ENCODE measurements at places on chromosomes 3 and 15. TPM values are rescaled to one million over a fixed set of nuclear protein-coding genes. Genes with fewer than 3 reads are reported as not detected.

DNA sequence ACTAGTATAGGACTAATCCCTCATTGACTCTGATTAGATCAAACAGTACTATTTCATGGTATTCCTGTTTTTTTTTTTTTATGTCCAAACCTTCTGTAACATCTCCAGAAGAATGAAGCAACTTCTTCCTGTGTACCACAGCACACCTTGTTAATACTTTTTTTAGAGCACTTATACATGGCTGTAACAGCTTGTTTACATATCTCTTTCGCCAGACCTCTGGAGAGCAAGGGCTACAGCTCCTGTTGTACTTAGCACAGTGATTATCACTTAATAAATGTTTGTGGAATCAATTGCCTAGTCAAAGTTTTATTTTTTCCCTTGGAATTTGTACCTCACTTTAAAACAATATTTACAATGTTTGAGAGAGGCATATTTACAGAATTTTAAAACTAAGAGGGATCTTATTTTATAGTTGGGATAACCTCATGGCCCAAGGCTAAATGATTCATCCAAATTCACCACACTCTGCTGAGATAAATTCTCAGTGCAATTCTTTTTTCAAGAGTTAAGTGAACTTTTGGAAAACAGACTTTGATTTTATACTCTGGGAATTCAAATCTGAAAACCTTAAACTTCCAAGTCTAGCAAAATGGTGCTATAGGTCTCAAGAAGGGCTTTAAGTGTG lies 9.2 kb upstream of the GATM start:
- no peak for DNase-seq

- no peak for DNase-seq
Observed at GRCh38 chr15:26460165-26460564, 312.7 kb downstream of the GABRB3 start.

DNA sequence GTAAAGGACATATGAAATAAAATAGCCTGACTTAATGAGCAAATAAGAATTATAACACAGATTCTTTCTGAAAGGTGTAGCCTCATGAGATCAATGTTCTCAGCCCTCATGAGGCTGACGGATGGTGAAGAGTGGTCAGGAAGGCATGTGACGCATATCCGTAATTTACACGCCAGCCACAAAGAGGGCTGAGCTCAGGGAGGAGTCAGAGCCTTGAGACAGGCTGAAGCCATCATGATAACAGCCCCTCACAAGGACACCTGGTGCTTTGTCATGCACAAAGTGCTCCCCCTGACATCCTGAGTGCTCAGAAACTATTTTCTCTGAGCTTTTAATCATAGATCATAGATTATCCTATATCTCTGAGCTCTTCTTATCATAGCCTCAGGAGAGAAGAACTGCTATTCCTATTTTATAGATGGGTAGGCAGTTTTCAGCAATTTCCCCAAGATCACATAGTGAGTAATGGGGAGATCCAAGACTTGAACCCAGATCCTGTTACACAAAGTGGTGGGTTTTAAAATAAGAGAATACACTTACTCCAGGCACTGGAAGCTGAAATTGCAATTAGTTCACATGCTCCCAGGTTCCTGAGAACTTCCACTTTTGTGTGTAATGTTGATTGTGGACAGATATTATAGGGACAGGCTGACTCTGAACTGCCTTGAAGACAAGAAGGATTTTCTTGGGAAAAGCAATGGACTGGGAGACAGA lies 267.1 kb downstream of the RPLP1 start:
- no peak for DNase-seq

DNA sequence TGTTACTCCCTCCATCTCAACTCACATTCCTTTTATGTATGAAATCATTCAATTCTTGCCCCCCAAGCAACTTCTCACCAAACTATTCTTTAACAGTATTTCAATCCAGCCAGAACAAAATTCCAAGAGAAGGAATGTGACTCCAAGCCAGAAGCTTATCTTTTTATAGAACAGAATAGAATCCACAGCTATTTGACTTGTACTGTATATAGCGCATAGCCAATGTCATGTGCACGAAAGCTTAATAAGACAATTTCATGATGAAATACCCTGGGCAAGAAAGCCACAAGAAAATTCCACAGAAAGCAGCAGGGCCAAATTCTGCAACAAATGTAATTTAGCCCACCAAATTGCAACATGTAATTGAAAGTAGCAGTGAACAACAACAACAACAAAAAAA lies 127.6 kb upstream of the UBE2E2 start:
- no peak for DNase-seq

DNA sequence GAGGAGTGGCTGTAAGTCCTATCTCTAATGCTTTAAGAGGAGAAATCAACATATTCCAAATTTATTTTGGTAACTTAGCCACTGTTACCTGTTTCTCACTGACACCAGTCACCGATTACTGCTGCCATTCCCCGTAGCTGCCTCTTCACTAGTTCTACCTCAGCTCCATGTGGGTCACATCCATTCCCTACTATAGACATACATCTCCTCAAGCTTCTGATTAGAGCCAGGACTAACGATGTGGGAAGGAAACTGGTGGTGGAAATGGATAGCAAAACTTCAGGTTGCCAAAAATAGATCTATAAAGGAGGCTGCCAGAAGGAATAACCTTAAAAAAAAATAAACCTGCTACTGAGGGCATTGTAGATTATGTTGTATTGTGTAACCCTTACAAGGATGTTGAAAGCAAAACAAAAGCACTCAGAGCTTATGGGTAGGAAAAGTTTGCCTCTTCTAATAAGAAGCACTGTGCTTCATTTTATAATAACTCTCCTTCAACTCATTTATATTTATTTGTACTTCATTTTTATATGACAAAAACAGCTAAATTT lies 56.0 kb downstream of the KAT2B start:
- no peak for DNase-seq

DNA sequence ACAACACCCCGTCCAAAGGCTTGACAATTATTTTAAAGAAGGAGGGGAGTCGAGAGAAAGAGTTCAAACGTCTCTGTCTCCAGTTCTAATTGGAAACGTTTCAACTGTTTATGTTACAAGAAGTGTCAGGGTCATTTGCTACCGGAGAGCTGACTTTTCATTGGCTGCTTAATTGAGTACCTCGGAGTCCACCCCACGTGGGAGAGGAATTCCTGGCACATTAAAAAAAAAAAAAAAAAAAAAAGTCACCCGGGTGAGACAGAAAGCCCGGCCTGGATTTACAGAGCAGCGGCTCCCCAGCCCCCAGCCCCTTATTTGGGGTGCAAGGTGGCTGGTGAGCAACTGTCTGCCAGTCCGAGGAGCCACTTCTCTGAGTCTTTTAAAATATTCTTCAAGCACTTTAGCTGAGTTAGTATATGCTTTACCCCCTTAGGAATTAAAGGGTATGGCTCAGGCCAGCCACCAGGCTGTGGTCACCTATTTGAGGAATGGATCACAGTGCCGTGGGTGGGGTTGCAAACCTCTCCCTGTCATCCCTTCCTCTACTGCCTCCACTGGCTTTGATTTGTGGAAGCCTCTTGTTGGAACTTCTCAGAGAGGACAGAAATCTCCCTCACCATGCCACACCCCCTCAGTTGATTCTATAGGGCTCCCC lies 3.9 kb upstream of the TLE3 start:
- peak; percentile 13 for DNase-seq

DNA sequence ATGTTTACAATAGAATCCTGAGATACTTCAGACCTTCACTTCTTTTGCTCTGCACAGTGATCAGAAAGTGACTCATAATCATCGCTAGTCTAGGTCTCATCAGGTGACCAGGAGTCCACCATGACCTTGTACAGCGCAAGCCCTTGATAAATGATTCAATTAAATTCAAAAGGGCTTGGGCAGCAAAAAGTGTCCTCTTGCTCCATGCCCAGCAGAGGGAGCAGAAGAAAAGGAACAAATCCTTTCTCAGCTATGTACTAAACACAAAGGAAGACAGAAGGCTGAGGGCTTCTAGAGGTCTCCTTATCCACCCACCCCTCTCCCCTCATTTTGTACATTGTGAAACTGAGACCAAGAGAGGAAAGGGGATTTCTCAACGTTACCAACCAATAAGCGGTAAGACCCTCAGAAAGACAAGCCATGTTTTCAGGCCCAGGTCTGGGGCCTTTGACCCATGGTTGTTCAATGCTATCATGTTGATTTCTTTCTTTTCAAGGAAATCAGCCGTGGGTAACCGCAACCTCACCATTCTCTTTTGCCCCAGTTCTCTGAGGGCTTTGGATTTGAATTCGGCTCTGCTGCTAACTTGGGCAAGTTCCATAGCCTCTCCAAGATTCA lies 74.8 kb downstream of the AQP9 start:
- no peak for DNase-seq

- no peak for DNase-seq
Observed at GRCh38 chr15:74133694-74134386, 3.5 kb downstream of the ISLR2 start.

DNA sequence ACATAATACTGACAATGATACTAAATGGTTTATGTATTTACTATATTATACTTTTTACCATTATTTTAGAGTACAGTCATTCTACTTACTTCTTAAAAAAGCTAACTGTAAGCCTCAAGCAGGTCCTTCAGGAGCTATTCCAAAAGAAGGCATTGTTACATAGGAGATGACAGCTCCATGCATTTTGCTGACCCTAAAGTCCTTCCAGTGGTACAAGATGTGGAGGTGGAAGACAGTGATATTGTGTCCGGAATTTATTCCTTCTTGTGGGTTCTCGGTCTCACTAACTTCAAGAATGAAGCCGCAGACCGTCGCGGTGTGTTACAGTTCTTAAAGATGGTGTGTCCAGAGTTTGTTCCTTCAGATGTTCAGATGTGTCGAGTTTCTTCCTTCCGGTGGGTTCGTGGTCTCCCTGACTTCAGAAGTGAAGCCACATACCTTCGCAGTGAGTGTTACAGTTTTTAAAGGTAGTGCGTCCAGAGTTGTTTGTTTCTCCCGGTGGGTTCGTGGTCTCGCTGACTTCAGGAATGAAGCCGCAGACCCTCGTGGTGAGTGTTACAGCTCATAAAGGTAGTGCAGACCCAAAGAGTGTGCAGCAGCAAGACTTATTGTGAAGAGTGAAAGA lies 20.9 kb downstream of the AVEN start:
- DNase-seq = no peak

DNA sequence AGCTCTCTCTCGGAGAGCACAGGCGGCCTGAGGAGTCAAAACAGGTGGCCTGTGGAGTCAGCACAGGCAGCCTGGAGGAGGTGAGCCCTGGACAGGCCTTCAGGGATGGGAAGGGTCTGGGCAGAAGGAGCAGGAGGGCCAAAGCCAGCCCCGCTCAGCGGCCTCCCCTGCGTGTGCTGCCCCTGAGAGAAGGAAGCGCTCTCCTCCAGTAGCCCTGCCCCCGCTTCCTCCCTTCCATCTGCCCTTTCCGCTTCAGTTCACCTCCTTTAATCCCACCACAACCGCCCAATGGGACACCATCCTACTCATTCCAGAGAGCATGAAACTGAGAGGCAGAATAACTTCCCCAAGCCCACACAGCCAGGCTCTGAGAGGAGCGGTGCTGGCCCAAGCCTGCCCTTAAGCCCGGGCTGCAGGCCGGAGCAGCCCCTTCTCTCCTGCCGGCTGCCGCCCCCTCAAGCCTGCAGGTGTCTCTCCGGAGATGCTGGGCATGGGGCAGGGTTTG lies 3.2 kb upstream of the NR2E3 start:
- no peak for DNase-seq

DNA sequence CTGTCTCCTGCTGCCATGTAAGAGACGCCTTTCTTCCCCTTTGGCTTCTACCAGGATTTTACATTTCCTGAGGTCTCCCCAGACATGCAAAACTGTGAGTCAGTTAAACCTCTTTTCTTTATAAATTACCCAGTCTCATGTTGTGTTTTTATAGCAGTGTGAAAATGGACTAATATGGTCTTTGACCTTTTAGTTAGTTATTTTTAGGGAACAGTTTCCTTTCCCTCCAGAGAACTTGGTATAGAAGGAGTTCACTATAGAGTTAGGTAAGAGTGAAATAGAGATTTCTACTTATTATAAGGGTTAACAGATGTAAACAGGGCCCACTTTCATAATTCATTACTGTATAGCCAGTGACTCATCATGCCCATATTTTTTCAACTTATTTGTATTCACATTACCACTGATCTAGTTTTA lies 170.9 kb downstream of the UNC13C start:
- DNase-seq = no peak

GRCh38 chr3:140246578-140246977 lies 311.6 kb downstream of the CLSTN2 start:
- no peak for DNase-seq

- DNase-seq = no peak
Observed at GRCh38 chr15:39623529-39623931, 42.7 kb downstream of the THBS1 start.

DNA sequence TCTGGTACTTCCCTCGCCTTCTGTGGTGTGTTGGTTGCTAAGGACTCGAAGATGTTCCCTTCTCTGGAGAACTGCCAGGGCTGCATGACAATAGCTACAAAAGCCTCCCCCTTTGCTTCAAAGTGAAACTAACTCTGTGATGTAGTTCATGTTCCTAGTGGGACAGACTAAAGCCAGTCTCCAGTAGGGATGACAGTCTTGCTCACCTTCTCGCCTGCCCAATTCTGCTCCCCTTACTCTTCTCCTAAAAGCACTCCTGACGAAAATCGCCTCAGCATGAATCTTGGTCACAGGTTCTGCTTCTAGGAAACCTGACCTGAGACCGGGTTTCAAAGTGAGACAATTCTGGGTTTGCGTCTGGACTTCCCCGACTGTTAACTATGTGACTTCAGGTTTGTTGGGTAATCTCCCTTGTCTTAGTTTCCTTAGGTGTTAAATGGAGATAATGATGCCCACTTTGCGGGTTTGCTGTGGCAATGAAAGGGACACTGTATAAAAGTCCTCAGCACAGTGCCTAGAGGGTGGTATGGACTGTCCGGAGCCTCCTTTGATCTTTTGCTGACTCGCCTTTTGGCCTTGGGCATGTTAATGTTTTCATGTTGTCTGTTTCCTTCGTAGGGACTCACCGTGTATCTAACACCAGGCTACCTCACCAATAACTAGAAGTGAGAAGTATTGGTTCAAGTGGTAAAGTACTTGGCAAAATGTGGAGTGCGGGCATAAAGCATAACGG lies 24.9 kb upstream of the THRB start:
- no peak for DNase-seq

GRCh38 chr3:133931084-133931483 lies 35.4 kb upstream of the RAB6B start:
- DNase-seq = no peak

DNA sequence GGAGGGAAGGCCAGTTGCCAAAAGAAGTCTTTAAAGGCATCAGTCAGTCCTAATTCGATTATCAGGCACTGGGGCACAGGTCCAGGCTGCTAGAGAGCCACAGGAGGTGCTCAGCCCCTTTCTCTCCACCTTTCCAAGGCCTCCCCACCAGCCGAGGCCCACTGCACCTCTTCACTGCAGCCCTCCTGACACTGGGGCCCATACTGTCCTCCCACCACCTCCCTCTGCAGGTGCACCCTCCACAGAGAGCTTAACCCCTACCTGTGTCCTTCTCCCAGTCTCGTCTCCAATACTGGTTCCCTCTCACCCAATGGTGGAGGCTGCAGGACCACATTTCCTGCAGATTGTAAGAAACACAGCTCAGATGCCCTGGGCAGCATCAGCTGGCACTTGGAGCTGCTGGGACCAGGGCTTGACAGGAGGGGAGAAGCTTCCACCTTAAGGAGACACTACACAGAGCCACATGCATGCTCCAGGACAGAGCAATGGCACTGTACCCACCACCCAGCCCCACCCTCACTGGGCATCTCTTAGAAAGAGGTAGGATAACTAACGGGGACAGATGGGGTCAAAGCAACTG lies 81.6 kb upstream of the PRR20G start:
- no peak for DNase-seq

- DNase-seq = no peak
Observed at GRCh38 chr3:173529062-173529711, 131.6 kb downstream of the NLGN1 start.

Gene SNRPN
- total RNA-seq = 232 TPM

Gene CCR9
- not detected for total RNA-seq

Gene CYP19A1
- 0.54 TPM for total RNA-seq

Gene SOX14
- total RNA-seq = not detected

Gene OR5K2
- not detected for total RNA-seq

All from thoracic aorta (tissue), 2 donors.